Endothelial cell (in vitro differentiated cells): ENCODE measurements at places on chromosomes 1 and 21.
A peak's percentile ranks its signal among the peaks of the same experiment; 100 is the strongest.

GRCh38 chr1:168794057-168794456 is 65.1 kb upstream of the DPT start:
- H3K27me3 ChIP-seq: peaks cover 1% of the 10 kb centered on the region
- no peaks in the 10 kb centered on the region for H3K36me3 ChIP-seq
- no peak overlapping the region for H3K4me3 ChIP-seq
- no peak for DNase-seq
- H3K27ac ChIP-seq: no peak overlapping the region

DNA sequence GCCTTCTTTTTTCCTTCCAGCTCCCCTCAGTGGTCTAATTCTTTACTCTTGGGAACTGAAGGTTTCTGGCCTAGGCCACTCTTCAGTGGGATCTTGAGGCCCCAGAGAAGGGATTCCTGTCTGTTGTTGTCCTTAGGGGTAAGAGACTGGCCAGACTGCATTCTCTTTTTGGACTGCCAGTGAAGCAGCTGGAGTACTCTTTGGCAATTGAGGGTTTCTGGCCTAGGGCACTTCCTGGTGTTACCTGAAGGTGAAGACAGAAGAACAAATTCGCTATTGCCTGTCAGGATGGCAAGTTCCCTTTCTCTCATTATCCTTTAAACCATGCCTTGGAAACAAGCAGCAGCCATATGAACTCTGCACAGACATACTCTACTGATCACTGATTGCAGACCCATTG is 286.6 kb upstream of the ZP4 start:
- H3K27me3 ChIP-seq: peaks cover 1% of the 10 kb centered on the region
- H3K4me1 ChIP-seq: no peaks in the 10 kb centered on the region
- no peak for DNase-seq
- no peaks in the 10 kb centered on the region for H3K36me3 ChIP-seq

- H3K4me1 ChIP-seq: peaks cover 14% of the 10 kb centered on the region
- no peak overlapping the region for H3K27ac ChIP-seq
- H3K36me3 ChIP-seq: peaks cover 4% of the 10 kb centered on the region
- H3K4me3 ChIP-seq: peak overlapping the region; percentile 90
Measured at GRCh38 chr1:212951126-212951946, 995 bp downstream of the VASH2 start.

GRCh38 chr1:94514095-94514727 is 27.3 kb downstream of the F3 start:
- no peak overlapping the region for H3K27ac ChIP-seq
- peaks cover 15% of the 10 kb centered on the region for H3K4me1 ChIP-seq
- peak; percentile 36 for DNase-seq
- H3K4me3 ChIP-seq: no peak overlapping the region

DNA sequence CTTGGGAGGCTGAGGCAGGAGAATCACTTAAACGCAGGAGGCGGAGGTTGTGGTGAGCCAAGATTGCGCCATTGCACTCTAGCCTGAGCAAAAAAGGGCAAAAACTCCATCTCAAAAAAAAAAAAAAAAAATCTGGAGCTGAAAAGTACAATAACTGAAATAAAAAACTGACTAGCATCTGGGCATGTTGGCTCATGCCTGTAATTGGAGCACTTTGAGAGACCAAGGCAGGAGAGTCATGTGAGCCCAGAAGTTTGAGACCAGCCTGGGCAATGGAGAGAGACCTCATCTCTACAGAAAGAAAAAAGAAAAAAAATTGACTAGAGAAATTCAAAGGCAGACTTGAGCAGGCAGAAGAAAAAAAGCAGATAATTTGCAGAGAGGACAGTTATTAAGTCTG is 18.1 kb downstream of the CLDN19 start:
- no peaks in the 10 kb centered on the region for H3K27me3 ChIP-seq
- H3K4me1 ChIP-seq: no peaks in the 10 kb centered on the region
- no peak for DNase-seq
- H3K36me3 ChIP-seq: no peaks in the 10 kb centered on the region

GRCh38 chr1:227546598-227547309 is 16.6 kb upstream of the ZNF678 start:
- peaks cover 4% of the 10 kb centered on the region for H3K4me1 ChIP-seq
- peaks cover 8% of the 10 kb centered on the region for H3K27me3 ChIP-seq
- H3K36me3 ChIP-seq: peaks cover 12% of the 10 kb centered on the region

- no peak overlapping the region for H3K4me3 ChIP-seq
- H3K27ac ChIP-seq: no peak overlapping the region
- no peaks in the 10 kb centered on the region for H3K27me3 ChIP-seq
Measured at GRCh38 chr1:80154176-80154575, 1147.6 kb upstream of the ADGRL4 start.

DNA sequence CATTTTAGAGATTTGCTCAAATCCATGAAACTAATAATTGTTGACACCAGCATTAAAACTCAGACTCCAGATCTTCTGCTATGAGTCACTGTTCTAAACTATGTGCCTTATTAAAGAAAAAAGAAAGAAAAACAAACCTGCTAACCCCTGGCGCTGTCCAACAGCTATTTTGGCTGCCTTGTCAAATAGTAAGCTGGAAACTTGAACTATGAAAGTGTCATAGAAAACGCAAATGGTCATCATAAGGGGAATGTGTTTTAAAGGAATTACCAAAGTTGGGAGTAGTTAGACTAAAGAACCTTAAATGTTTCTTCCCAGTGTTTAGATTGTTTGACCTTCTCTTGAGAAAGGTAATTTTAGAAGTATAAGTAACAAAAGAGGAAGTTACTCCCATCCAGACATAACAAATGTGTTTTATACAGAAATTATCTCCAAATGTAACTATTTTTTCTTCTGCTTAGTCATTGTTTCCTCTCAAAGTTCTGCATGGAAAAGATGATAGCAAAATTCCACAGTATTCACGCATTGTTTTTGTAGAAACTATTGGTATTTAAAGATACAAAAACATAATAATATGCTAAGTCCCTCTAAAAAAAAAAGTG is 272.4 kb downstream of the TPR start:
- no peaks in the 10 kb centered on the region for H3K27me3 ChIP-seq
- DNase-seq: no peak
- no peaks in the 10 kb centered on the region for H3K4me1 ChIP-seq
- no peaks in the 10 kb centered on the region for H3K36me3 ChIP-seq
- no peak overlapping the region for H3K4me3 ChIP-seq
- no peak overlapping the region for H3K27ac ChIP-seq

GRCh38 chr1:62444701-62445100 is 7.9 kb downstream of the USP1 start:
- H3K36me3 ChIP-seq: peaks cover 15% of the 10 kb centered on the region
- H3K4me1 ChIP-seq: no peaks in the 10 kb centered on the region
- no peak overlapping the region for H3K27ac ChIP-seq
- no peak for DNase-seq
- H3K27me3 ChIP-seq: no peaks in the 10 kb centered on the region

DNA sequence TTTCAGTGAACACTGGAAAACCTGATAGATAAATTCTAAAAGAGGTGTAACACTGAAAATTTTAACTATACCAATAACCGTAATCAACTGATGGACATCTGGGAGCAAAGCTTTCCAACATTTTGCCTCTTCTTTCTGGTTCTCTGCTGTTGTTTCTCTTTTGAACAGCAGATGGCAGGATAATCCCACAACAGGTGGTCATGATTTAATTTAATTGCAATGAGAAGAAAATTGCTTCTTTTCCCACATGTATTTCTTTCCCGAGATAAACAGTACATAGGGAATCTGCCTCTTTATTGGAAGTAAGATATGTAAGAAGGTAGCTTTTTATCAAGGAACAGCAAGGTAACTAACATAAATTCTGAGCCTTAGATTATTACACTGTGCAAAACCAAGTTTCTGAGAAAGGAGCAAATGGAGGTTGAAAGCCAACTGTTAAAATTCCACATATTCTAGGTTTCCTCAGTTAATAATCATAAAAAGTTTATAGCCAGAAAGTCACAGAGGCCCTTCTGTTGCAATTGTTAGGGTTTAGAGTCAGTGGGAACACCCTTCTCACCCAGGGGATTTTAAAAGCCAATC is 72.9 kb downstream of the RPS6KA1 start:
- peak; percentile 55 for DNase-seq
- H3K4me1 ChIP-seq: peaks cover 4% of the 10 kb centered on the region
- no peak overlapping the region for H3K27ac ChIP-seq

DNA sequence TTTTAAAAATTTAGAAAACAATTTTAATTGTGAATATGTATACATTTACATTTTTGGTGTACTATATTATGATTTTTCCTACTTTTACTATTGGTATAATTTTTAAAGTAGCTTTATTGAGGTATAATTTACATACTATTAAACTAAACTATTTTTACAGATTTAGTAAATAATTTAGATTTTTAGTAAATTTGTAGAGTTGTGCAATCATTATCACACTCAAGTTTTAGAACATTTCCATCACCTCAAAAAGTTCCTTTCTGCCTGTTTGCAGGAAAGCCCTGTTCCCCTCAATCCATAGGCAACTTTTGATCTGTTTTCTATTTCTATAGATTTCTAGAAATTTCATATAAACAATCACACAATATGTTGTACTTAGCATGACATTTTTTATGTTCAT is 8.2 kb downstream of the PHTF1 start:
- H3K27me3 ChIP-seq: no peaks in the 10 kb centered on the region
- peaks cover 13% of the 10 kb centered on the region for H3K36me3 ChIP-seq
- peaks cover 5% of the 10 kb centered on the region for H3K4me1 ChIP-seq
- no peak overlapping the region for H3K4me3 ChIP-seq
- DNase-seq: no peak

DNA sequence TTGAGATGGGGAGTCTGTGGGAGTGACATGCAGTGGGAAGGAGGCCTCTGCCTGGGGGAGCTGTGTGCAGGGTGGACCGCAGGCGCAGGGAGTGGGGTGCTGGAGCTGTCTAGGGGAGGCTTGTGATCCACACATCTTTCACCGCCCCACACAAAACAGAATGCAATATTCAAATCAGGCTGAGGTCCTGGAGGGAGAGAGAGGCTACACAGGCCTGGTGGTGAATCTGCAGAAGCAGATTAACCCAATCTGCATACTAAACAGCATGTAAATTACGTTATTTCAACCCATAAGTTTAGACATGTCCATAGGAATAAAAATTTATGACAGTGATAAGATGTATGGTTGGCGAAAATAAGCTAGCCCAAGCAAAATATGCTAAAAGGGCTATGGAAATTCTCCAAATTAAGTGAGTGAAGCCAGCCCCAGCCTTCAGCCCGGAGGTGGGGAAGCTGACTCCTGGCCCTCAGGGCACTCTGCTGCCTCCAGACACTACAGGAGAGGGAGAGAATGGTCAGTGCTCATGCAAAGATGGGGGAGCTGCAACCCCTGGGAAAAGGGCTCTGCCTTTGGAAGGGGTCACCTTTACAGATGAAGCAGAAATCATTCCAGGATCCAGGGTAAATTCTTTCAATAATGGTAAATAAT is 156.2 kb upstream of the CTTNBP2NL start:
- no peak overlapping the region for H3K4me3 ChIP-seq
- peaks cover 3% of the 10 kb centered on the region for H3K27me3 ChIP-seq
- H3K36me3 ChIP-seq: no peaks in the 10 kb centered on the region
- DNase-seq: no peak
- peaks cover 4% of the 10 kb centered on the region for H3K4me1 ChIP-seq
- H3K27ac ChIP-seq: no peak overlapping the region

DNA sequence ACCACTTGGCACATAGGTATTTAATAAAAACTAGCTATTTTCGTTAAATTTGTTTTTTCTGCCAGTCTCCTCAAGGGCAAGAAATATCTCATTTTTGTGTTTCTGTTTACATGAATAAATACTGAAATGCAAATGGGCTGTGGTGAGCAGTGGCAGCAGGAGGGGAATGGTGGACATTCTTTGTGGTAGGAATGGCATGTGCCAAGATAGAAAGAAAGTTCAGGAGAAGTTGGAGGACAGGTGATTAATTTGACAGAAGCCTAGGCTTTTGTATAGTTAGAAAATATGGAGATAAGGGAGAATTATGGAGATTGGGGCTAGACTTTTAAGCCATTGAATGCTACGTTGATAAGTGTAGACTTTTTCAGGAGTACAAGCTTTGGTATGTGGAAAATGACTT is 8.6 kb downstream of the RAP1A start:
- H3K27ac ChIP-seq: no peak overlapping the region
- peaks cover 7% of the 10 kb centered on the region for H3K4me1 ChIP-seq
- H3K27me3 ChIP-seq: no peaks in the 10 kb centered on the region
- H3K4me3 ChIP-seq: no peak overlapping the region

DNA sequence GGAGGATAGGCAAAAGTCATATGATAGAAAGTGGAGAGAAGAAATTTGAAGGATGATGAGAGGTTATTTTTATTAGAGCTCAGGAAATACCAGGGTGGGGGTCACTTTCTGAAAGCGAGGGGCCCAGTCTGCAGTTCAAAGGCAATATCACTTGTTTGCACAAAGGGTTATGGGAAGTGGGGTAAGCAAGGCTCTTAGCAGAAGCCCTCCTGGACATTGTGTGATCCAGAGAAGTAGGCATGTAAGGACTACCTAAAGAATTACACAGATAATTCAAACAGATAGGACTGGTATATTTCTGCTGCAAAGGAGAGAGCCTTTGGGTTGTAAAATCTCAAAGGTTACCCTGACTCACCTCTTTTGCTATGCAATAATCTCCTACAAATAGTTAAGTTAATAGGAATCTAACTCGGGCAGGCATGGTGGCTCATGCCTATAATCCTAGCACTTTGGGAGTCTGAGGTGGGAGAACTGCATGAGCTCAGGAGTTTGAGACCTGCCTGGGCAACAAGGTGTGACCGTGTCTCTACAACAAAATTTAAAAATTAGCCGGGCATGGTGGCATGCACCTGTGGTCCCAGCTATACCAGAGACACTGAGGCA is 25.2 kb upstream of the PRRC2C start:
- no peaks in the 10 kb centered on the region for H3K4me1 ChIP-seq
- DNase-seq: no peak

- DNase-seq: no peak
- no peak overlapping the region for H3K4me3 ChIP-seq
- H3K36me3 ChIP-seq: peaks cover 7% of the 10 kb centered on the region
- H3K27me3 ChIP-seq: peaks cover 24% of the 10 kb centered on the region
Measured at GRCh38 chr21:36708286-36709029, 9.5 kb downstream of the SIM2 start.

DNA sequence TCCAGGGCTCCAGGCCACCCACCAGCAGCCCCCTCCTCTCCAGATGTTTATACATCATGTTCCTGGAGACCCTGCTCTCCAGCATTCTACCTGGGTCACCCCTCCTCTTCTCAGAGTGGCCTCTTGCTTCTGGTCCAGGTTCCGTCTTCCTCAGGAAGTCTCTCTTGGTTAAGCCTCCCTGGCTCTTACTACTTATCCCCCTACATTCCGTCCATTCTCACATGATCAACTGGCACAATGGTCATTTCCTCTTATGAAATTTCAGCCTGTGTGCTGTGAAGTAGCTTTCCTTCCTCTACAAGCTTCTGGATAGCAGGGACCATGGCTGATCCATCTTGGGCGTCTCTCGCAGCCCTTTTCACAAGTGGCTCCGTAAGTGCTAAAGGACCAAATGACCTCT is 33.9 kb upstream of the ATP2B4 start:
- H3K27ac ChIP-seq: peak overlapping the region; percentile 45
